Activated CD4-positive, CD25-positive, alpha-beta regulatory T cell (primary cell): ENCODE measurements at places on chromosomes 5 and 9.
A peak's percentile ranks its signal among the peaks of the same experiment; 100 is the strongest.

DNA sequence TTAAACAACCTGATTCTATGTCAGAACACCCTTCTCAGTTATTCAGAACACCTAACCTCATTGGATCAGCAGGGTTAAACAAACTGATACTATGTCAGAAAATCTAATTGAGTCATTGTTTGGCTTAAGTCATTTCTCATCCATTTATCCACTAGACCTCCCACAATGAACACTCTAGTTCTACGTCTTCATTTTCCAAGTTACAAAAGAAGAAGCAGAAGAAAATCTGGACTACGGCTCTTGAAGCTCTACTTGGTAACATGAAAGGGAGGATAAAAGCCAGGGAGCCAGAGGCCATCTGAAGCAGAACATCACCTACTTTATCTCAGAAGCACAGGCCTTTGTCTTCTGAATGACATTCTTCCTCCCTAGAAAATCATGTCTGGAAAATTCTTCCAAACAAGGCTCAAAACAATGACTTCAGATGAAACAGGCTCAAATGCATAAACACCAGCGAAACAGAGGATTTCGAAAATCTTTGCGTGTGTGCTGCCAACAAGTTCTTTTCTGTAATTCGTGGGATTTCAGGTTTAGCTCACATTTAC lies 35.4 kb upstream of the TGFBI start:
- no peak for DNase-seq

DNA sequence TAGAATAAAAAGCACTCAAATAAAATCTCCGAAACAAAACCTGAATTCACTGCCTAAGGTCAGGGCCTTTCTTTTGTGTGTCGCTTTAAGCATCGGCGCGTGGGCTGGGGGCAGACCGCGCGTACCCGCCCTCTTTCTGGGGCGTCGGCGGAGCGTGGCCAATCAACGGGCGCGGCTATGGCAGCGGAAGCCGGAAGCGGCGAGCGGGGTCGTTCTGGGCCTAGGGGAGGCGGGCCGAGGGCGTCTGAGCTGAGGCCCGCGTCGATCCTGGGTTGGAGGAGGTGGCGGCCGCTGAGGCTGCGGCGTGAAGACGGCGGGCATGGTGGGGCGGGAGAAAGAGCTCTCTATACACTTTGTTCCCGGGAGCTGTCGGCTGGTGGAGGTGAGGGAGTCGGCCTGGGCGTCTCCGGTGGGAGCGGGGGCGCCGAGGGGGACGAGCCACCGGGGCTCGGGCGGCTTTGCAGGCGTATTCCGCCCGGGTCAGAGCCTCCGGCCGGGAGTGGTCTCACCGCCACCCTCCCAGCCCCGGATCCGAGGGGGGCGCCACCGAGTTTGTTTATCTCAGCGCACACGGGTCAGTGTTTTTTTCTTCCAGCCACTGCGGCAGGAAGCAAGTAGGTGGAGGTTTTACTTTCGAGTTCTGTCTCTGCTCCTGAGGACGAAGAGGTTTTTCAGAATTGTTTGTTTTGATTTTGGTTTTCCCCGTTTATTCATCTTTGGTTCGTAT lies at the start of gene MAT2B:
MAT2B (plus strand) TSS at position 252 of the 727 bp plus-strand sequence; CDS start at position 320, 68 bp downstream.
- DNase-seq, result peak; percentile 91

DNA sequence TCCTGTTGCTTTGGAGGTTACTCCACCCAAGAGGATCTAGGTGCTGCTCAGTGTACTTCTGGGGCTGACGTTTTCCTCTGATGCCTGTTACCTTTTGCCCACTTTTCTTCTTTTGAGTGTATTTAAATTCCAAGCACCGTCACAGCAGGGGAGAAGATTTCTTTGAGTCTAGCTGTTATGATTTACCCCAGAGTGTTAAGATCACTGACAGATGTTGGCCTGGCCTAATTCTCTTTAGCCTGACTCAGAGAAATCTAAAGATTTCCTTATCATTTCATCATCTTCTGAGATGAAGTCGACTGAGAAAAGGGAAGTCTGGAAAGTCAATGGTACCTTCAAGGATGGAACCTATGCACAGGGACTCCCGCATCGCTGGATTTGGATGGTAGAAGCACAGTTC lies 191.5 kb downstream of the FBXL7 start:
- no peak for DNase-seq

DNA sequence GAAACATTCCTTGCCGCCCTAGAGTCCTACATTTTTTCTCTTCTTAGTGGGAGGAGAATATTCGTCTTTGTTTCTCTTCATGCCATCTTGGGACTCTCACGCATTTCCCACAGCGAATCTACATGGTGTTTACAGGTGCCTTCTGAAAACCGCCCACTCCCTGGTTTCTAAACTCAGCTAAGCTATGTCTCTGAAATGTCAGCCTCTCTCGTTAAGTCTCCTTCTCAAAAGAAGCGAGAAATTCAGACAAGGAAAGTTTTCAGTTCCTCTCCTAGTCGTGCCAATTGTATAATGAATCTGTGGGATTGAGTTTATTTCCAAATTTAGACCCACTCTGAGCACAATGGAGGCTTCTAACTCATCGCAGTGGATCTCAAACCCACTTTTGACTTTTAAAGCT lies 186.8 kb upstream of the NFIB start:
- no peak for DNase-seq

GRCh38 chr9:136323371-136323789 lies 4.0 kb upstream of the GPSM1 start:
- no peak for DNase-seq

DNA sequence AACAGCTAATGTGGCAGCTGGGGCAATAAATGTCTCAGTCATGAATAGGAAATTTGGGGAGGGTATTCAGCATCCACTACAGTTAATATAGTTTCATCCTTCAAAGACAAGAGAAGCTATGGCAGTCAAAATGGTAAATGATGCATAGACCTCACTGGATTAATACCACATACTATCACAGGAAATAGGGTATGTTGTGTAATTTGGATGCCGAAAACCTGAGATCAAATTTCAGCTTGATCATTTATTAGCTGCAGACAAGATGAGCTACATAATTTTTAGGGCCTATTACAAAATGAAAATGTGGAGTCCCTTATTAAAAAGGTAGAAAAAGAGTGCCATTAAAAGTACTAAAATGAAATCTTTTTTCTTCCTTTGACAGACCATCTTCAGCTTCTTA lies 112.6 kb upstream of the MTAP start:
- no peak for DNase-seq

GRCh38 chr5:172729588-172729987 lies 41.4 kb downstream of the DUSP1 start:
- no peak for DNase-seq

DNA sequence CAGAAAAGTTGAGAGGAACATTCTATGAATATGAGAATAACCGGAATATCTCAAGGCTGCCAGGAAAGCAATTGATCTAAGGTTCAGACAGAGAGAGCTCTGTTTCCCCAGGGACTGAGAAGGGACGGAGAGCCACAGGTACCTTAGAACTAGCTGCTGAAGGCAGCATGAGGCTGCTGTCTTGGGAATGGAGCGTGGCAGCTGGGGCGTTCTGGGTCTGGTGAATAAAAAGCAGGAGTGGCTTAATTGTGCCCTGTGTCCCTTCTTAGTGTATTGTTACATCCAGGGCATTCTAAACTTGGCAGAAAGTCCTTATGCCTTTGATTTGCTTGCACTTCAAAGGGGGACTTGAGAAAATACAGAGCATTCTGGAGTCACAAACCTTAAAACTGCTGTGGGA lies 434.5 kb downstream of the KDM4C start:
- no peak for DNase-seq

DNA sequence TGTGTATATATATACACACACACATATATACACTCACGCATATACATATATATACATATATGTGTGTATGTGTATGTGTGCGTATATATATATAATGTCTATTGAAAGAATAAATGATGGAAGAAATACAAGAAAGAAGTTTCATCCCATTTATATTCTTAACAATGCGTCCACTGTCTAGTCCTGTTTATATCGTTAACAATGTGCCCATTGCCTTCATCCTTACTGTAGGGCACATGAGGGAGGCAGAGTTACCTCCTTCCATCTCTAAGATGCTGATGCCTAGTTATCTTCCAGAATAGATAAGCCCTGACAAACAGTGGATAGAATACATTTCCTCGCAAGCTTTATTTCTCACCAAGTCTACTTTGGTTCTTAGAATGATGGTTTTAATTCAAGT lies 389.8 kb upstream of the SEMA6A start:
- DNase-seq, result no peak

- no peak for DNase-seq
These were observed 123.2 kb downstream of the JAKMIP2 start for GRCh38 chr5:147659166-147659929.

- no peak for DNase-seq
These were observed 340.9 kb downstream of the EFNA5 start for GRCh38 chr5:107329850-107330249.

DNA sequence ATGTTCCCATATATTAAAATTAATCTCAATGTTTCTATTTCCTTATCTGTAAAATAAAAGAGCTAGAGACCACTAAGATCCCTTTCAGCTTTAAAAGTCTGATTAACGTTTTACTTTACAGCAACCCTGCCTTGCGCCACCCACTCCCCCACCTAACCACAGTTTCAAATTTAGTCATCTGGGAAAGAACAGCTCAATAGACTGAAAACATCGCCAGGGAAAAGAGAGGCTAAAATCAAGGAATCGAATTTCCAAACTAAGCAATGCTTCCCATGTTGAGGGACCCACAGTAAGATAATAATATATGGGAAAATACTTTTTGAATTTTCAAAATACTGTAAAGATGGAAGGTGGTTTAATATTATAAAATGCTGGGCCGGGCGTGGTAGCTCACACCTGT lies 6.6 kb downstream of the SAXO1 start:
- DNase-seq, result no peak

- no peak for DNase-seq
These were observed 67.7 kb downstream of the TENT4A start for GRCh38 chr5:6780802-6781391.

DNA sequence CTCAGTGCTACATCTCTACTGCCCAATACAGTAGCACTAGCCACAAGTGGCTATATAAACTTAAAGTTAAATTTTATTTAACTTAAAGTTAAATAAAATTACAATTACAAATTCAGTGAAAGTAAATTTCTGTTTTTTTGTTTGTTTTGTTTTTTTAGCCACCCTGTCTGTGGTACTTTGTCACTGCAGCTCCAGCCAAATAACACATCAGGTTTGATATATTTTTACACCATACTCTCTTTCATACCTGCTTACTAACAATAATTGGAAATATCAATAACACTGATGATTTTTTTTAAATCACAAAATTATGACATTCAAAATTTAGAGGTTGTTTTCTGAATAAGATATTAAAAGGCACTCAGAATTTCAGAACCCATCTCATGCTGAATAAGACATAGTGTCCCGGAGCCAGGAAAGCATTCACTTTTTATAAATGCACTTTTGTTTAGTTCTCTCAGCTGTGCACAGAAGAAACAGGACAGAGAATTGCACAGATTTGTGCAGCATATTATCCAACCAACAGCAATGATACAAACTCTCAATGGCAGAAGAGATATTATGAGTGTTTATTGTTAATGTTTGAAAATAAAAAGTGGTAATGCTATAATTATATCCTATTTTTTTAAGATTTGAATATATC lies 92.6 kb downstream of the EDIL3 start:
- no peak for DNase-seq

- no peak for DNase-seq
These were observed 25.1 kb downstream of the QRFP start for GRCh38 chr9:130871395-130872062.

GRCh38 chr9:35236692-35237091 lies 74.9 kb downstream of the UNC13B start:
- DNase-seq, result no peak
